ENCODE measurements at places on chromosomes 1 and 21.

DNA sequence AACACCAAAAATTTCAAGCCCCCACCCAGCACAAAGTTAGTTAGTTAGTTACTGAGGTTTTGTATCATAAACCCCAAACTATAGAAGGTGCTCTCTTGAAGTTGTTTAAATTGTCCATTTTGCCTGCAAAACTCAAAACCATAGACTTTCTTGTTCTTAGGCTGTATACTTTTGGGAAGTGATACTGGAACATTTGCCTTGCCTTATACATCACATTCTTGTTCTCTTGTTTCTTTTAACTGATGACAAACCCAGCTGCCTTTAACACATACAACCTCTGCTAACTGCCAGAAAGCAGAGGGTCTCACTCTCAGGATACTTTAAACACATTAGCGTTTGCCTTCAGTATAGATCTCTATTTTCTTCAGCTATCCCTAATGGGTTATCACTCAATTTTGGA is 570.5 kb downstream of the MRPL39 start:
- DNase-seq = no peak

DNA sequence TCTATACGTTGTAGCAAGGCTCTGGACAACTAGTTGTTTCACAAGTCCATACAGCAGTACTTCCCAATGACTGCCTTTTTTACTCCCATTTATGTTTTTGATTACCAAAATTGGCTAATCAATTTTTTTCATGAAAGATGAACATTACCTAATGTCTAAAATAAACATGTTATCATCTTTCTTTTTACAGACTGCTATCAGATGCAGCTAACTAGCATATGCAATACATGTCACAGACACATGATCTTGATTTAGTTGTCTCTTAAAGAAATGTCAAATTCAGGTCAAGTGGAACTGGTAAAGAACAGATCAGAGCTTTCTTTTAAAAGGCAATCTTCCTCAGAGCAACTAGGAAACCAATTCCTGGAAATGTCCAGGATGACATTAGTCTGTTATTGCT is 630 bp upstream of the DBT start:
- DNase-seq = no peak

DNA sequence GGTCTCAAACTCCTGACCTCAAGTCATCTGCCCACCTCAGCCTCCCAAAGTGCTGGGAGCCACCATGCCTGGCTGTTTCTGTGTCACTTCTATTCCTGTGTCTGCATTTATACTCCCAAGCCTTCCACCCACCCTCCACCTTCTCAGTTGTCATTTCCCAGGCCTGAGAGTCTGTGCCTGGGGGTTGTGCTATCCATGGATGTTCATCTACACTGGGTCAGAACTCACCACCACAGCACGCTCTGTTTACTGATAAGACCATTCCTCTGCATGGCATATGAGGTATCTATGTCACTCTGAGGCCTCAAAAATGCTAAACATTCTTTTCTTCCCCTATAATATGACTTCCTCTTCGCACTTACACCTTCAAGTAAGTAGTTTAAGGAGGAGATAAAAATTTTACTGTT is 6.1 kb downstream of the NENF start:
- DNase-seq = no peak

DNA sequence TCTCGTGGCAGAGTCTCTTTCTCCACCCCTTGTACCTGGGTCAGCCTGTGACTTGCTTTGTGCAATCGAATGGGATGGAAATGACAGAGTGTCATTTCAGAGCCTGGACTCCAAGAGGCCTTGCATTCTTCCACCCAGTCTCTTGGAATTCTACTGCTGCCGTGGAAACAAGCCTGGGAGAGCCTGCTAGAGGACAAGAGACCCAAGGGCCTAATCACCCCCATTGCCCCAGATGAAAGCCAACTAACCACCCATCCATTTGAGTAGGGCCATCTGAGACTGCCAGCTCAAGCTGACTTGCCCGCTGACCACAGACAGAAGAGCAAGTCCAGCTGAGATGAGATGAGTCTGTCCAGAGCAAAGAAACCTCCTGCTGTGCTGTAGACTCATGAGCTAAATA is 201.6 kb downstream of the PTPRU start:
- no peak for DNase-seq

DNA sequence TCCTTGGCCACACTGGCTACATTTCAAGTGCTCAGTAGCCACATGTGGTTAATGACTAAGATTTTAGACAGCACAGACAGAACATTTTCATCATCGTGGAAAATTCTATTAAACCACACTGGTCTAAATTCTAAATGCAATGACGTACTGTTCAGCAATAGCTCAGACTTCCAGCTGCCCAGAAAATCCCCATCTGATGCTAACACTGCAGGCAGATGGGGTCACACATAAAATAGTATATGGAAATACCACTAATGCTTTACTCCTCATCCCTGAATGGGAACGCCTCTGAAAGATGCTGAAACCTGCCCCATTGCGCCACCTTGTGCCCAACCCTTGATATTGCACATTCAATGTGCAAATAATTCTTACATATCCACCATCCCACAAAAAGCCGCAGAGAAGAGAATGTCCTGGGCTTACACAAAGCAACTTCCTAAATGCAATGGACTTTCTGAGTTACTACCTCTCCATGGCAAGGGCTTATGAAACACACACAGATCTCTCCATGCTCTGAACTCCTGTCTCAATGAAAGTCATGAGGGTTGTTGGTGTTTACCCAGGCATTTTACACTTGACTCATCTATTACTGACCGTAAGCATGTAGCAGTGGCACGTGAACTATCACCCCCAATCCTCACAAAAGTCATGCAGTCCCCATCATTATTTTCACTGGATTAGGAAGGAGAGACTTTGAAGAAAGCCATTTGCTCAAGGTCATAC is 20.3 kb upstream of the SLC5A9 start:
- DNase-seq = peak; percentile 40

GRCh38 chr1:228197555-228198147 is 10.2 kb upstream of the OBSCN start:
- no peak for DNase-seq

DNA sequence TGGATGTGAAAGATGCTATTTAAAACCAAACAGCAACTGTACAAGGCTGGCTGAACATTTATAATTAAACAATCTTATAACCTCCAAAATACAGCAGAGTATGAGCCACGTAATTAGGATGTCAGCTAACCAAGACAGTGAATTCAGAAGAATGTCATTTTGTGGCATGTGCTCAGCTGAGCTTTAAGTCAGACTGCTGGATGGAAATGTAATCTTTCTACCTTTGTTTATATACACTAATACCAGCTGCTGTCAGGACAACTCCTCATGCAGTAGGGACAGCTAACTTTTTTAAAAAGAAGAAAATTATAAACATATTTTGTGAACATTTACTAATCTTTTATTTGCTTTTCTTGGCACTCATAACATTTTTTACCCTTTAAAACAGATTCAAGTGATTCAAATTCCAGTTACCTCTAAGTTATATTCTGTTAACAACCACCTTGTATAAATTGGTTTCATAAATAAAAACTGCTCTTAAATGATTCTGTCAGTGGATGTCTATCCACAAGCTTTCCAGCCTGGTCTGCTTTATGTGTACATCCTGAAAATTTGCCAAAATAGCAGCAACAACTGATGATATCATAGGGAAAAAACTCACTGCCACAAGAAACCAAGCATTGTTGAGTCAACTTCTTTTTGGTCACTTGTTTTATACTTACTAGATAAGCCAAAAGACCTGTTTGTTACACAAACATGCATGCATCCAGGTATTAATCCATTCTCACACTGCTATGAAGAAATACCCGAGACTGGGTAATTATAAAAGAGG is 36.1 kb downstream of the DPH5 start:
- DNase-seq = no peak

GRCh38 chr21:45882645-45883044 is 98.9 kb upstream of the COL6A1 start:
- no peak for DNase-seq

DNA sequence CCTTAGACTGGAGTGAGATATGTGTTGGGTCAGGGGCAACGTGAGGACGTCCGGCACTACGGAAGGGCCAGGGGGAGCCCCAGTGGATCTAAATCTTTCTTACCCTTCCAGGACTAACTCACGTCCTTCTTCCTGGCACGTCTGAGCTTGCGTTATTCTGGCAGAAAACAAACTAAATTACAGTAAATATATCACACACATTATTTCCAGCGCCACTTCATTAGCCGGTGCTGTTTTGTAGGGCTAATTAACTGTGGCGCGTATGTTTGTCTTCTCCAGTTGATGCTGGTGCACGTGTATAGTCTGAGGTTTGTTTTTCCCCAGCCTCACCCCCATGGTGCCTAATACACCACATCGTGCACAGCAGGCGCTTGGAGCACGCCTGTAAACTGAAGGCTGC is 59.2 kb downstream of the TLR5 start:
- DNase-seq = no peak

- DNase-seq = no peak
Measured at GRCh38 chr1:5271264-5271663, 616.9 kb downstream of the AJAP1 start.

DNA sequence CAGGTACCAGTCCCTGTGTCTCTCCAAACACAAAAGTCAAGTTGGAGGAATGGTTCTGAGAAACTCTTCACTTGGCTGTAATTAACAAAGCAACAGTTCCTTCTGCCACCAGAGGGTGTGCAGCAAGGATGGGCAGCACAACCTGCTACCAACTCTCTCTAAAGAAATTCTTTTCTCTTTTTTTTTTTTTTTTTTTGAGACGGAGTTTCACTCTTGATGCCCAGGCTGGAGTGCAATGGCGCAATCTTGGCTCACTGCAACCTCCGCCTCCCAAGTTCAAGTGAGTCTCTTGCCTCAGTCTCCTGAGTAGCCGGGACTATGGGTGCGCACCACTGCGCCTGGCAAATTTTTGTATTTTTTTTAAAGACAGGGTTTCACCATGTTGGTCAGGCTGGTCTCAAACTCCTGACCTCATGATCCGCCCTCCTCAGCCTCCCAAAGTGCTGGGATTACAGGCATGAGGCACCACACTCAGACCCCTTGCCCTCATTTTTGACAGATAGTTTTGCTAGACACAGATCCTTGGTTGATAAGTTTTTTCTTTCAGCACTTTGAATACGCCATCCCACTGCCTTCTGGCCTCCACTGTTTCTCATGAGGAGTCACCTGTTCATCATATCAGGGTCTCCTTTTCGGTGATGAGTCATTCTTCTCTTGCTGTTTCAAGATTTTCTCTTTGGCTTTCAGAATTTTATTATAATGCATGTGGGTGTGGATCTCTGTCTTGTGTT is 12.1 kb upstream of the DEGS1 start:
- DNase-seq = no peak

- DNase-seq = no peak
Measured at GRCh38 chr1:24732186-24732885, 12.9 kb upstream of the CLIC4 start.

GRCh38 chr1:19479351-19480120 is 5.8 kb downstream of the CAPZB start:
- DNase-seq = no peak

All from hippocampal formation (tissue), 2 donors.